ENCODE measurements at places on chromosomes 4 and X. TPM values are rescaled to one million over a fixed set of nuclear protein-coding genes. Genes with fewer than 3 reads are reported as not detected.

Gene PPEF2
- 0.09 TPM for total RNA-seq

Gene KLF8
- total RNA-seq: 4.9 TPM

DNA sequence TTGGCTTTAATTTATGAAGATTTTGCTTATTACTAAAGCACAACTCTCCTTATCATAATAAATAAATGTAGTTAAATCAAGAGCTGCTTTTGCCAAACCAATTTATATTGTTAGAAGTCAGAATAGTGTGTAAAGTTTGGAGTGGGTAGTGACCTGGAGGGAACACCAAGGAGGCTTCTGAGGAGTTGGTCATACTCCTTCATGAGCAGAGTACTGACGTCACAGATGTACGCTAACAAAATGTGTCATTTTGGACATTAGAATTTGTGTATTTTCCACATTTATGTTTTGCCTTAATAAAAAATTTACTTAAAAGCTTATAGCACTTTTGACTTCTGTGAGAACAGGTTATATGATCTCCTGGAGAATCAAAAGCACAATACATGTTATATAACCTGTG, 953.5 kb upstream of the INTU start:
- DNase-seq: no peak

GRCh38 chrX:7147978-7148854, at the start of gene PUDP:
PUDP (minus strand) TSS chrX:7148153; CDS start chrX:7148113, 40 bp downstream.
- DNase-seq: peak; percentile 89

- DNase-seq: no peak
Measured at GRCh38 chr4:185255868-185256267, 46.5 kb downstream of the SNX25 start.

- DNase-seq: no peak
Measured at GRCh38 chr4:108003982-108004515, 14.4 kb downstream of the HADH start.

DNA sequence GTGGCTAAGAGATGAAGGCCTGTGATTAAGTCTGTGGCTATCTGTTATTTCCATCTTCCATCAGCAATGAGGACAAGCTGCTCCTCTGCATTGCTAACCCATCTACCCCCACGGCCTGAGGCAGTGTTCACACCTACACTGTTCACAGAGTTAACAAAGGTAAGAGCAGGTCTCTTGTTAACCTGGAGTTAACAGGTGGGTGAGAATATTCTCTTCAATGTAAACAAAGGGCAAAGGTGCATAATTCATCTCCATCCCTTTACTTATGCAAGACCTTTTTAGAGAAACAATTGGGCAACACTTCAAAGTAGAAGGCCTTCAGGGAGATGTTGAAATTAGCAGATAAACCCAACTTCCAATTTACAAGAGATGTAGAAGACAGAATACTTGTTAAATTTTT, 2.8 kb downstream of the SLC35A2 start:
- DNase-seq: no peak

DNA sequence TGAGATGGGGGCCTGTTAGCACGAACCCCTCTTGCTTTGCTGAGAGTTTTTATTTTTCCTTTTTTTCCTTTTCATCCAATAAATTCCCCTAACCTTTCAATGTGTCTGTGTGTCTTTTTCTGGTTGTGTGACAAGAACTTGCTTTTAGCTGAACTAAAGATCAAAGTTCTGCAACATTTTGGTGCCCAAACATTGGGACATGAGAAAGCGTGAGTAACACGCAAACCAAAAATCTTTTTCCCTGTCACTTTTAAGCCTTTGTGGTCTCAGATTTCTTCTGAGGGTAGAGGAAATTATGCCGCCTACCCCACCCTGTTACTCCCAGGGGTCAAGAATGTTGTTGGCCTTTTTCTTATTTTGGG, 141.8 kb upstream of the CPXCR1 start:
- DNase-seq: no peak

DNA sequence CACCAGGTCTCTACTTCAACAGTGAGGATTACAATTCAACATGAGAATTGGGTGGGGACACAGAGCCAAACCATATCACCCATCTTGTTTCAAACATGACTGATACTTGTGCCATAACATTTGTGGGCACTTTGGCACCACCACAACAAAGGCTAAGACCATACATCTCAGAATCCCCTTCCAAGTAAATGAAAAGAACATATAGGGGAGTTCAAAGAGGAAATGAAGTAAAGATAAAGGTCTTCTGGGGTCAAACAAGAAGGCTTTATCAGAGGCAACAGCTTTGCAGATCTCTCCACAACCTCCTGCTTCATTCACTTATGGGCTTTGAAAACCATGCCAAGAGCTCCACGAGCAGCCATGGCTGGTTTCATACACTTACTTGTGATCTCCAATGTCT, 122.7 kb downstream of the ANKRD50 start:
- no peak for DNase-seq

DNA sequence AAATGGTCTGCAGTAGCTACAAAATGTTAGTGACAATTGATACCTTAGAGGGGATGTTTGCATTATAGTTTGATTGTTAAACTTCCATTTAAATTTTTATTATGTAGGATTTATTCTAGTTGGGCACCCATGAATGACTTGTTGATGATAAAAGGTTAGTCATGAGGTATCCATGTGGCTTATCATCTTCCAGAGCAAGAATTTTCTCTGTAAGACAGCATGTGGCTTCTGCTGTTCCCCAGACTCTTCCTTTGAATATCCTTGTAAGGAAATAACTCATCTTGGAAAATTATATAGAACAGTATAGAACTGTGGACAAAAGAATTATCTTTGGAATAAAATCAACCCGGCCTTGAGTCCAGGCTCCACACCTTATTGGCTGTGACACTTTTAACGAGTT, 40.1 kb upstream of the KLHL8 start:
- no peak for DNase-seq

DNA sequence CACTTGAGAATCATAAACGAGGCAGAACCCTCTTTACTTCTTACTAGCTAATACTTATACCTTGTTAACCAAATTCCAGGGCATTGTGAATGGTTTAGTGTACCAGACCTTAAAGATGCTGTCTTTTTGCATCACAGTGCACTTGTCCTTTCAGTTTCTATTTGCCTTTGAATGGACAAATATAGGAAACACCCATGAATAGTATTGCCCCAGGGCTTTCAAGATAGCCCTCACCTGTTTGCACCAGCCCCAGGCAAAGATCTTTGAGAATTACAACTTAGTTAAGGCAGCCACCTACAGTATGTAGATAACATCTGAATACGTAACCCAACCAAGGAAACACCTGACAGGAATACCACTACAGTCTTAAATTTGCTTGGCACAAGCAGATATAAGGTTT, 60.8 kb upstream of the CT45A1 start:
- no peak for DNase-seq
